ENCODE measurements at places on chromosomes 1 and 21.

DNA sequence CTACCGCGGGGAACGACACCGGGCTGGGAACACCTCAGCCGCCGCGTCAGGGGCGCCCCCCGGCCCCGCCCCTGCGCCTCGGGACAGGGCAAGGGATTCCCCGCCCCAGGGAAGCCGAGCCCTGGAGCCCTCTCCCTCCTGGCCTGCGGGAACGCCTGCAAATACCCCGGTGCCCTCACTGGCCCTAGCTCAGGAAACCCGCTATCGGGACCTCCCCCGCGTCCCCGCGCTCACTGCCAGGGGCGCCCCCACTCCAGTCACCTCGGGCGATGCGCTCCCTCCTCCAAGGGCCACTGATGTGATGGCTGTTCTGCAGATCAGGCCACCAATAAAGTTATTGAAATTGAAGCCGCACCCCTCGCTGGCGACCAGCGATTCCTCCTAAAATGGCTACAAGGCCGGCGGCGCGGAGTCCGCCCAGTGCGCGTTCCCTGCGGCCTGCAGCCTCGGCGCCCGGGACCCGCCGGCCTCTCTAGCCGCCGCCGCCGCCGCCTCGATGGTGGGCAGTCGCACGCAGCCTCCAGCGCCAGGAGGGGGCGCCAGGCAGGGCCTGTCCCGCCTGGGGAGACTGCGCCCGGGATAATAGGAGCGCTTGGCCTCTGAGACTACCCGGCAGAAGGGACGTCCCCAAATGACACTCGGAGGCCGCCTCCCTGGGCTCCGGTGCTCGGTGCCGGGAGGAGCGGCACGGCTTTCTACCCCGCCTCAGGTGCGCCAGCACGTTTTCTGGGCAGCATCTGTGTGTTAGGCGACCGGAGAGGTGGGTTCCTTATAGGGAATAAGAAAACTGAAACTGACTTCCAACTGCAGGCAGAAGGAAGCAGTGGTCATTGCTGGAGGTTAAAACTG lies at the start of gene PRKAB2:
Gene PRKAB2, minus strand, starts transcription at position 303 of the 849 bp plus-strand sequence. CDS start 326 bp downstream, outside the sequence.
- DNase-seq = peak; percentile 94

GRCh38 chr1:145963265-145964019 lies 933 bp downstream of the ANKRD34A start:
- DNase-seq = no peak

DNA sequence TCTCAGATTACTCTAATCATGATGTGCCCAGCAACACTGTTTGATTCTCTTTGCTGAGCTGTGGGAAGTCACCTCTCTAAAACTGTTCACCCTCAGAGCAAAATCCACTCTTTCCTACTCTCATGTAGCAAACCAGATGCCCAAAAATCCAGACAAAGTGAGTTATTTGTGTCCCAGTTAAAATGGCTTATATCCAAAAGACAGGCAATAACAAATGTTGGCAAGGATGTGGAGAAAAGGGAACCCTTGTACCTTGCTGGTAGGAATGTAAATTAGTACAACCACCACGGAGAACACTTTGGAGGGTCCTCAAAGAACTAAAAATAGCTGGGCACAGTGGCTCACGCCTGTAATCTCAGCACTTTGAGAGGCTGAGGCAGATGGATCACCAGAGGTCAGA lies 384.0 kb downstream of the HHIPL2 start:
- DNase-seq = no peak

- no peak for DNase-seq
Measured at GRCh38 chr1:201409440-201409839, 10.3 kb upstream of the LAD1 start.

DNA sequence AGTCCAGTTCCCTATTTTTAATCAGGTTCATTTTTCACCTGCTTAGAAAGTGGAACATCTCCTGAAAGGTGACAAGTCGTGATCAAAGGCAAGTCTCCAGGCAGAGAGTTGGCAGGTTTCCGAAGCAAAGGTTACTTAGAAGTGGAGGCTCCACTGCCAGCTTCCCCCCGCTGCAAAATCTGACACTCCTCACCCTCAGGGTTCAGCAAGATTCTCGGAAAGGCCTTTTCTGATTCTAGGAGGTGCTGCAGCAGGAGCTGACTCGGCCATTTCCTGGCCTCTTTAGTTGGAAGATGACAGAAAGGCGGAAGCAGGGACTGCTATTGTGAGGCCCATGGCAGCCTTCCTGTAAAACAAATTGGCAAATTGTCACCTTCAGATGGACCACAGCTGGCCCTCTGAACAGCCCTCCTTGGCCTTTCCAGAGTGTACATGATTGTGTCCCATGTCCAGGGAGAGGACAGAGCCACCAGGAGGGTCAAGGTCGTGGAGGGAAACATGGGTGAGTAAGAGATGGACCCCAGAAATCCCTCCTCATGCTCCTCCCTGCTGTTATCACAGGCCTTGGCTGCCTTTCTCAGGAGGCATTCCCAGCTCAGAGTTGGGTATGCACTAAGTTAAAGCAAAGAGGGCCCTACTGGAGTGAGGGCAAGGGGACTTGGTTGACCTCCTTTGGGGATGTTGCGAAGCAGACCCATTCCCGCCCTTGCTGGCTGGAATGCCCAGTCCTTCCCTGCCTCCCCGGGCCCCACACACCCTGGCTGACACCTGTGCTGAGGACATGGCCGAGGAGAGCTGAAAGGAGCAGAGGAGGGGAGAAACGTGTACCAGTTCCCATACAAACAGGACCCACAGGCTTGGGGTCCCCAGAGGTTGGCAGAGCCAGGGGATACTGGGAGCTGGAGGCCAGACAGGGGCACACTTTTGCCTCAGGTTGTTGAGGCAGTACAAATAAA lies 115.5 kb upstream of the IRF2BP2 start:
- peak; percentile 71 for DNase-seq

GRCh38 chr1:17636612-17637011 lies 97.1 kb downstream of the ARHGEF10L start:
- no peak for DNase-seq

- DNase-seq = no peak
Measured at GRCh38 chr1:16117936-16118335, 37.9 kb downstream of the EPHA2 start.

DNA sequence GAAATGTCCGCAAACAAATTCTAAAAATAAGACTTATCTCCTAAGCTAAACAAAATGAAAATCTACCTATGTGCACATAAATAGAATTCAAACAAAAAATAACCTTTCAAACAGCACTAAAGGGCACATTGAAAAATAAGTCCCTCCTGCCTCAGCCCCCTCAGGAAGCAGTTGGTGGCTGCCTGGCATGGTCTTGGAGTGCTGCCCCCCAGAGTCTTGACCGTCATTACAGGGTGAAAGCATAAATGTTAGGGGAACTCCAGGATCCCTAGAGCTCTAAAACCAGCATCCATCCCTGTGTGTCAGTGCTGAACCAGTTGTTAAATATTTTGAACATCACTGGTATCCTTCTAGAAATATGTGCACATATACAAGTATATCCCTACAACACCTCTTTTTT lies 6.5 kb upstream of the NPL start:
- no peak for DNase-seq

DNA sequence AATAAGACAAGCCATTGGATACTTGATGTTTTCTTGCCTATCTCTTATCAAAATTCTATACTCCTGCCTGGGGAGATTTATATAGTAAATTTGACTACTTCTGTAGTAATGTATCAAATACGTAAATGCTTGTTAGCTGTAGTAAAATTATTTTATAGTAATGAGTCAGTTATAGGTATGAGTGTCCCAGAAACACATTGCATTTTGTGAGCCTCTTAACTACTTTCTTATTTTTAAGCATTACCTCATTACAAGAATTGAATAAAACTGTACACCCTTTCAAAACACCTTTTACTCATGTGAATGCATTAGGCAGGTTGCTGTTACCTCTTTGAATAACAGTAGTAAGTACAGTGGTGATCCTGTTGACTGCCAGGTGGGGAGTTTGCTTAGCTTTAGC lies 28.4 kb downstream of the PRRC2C start:
- no peak for DNase-seq

- DNase-seq = no peak
Measured at GRCh38 chr1:61400131-61400770, 317.9 kb downstream of the NFIA start.

DNA sequence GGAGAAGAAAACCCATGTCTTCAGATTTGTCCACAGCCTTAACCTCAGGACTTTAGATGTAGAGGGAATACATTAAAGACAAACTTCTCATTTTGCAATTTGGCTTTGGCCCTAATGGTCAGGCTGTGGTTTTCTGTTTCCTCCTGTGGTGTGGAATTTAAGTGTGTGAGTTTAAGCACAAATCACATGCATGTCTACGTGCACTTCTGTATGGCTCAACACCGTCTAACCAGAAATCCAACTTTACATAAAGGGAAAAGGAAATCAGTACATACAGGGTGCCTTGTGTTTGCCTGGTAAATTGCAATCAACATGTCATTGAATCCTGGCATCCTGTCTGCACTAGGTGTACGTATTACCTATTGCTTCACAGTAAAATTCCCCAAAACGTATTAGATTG lies 1.2 kb upstream of the ZNF124 start:
- DNase-seq = no peak

DNA sequence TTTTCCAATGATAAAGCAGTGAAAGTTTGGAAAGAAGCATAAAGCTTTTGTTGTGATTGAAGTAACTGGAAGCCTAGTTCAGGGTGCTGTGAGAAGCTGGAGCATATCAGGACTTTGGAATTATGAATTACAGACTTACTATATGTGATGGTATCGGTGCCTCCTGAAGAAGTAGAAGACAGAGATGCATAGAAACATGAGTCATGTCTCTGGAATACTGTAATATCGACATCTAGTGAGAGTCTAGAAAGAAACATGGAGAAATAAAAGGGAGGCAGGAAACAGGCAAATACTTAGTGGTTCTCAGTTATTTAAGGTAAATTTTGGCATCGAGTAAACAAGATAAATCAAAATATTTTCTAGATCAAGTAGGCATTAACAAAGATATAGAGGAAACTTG lies 103.0 kb downstream of the CAMTA1 start:
- DNase-seq = no peak

- DNase-seq = no peak
Measured at GRCh38 chr1:115713906-115714305, 54.6 kb downstream of the CASQ2 start.

DNA sequence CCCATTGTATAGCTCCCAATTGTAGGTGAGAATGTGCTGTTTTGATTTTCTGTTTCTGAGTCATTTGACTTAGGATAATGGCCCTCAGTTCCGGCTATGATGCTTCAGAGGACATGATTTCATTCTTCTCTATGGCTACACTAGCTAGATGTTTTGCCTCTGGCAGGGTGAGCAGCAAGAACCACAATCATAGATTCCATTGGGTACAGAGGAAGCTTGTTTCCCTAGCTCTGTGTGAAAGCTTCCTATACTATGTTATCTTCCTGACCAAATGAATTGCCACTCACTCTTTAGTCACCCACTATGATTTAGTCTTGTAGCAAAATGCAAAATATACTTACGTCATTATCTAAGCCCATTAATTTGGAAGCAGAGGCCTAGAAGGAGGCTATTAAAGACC lies 616.3 kb downstream of the PLA2G4A start:
- DNase-seq = no peak

DNA sequence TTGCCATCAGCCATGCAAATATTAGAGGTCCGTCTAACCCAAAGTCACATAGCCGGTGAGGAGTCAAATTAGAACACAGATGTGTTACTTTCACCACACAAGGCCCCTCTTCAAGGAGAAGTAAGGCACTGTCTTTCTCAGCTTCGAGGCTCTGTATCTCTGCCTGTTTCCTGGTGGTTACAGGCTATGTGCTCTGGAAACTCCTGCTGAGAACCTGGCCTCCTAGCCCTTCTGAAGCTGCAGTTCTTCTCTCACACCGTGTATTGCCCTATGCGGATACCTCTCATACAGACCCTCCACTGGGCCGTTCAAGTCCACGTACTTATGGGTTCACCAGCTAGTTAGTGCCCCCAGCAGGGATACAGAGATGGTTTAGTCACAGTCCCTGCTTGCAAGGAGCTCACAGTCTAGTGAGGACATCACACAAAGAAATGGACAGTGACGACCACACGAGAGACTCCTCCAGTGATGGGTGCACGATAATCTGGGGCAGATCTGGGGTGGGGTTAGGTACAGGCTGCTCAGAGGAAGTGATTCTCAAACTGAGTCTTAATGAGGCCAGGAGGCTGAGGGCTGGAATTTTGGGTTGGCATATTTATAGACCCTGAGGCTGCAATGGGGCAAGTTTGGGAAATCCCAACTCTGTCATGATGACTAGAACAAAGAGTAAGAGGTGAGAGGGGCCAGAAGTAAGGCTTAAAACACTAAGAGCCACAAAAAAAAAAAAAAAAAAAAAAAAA lies 22.8 kb upstream of the ELOA start:
- peak; percentile 29 for DNase-seq
